Thoracic aorta (tissue), 2 donors: ENCODE measurements at places on chromosomes 12 and 14. TPM values are rescaled to one million over a fixed set of nuclear protein-coding genes. Genes with fewer than 3 reads are reported as not detected.

Gene PTPRQ
- total RNA-seq: 2.4 TPM

Gene C12orf57
- total RNA-seq: 370 TPM

Gene KLHDC2
- total RNA-seq: 48.4 TPM

Gene CCDC196
- not detected for total RNA-seq

Gene SERPINA1
- 22.4 TPM for total RNA-seq

Gene LIN7A
- 5.8 TPM for total RNA-seq

Gene NEUROD4
- total RNA-seq: not detected

Gene LTB4R
- 13.1 TPM for total RNA-seq

Gene KLHDC1
- 11.4 TPM for total RNA-seq

Gene NTF3
- total RNA-seq: 9.9 TPM

GRCh38 chr12:58359084-58359483 is 417.7 kb downstream of the ATP23 start:
- H3K27ac ChIP-seq: no peak overlapping the region
- no peaks in the 10 kb centered on the region for H3K27me3 ChIP-seq
- no peak for DNase-seq
- no peak overlapping the region for H3K4me3 ChIP-seq

GRCh38 chr12:91441246-91441645 is 258.6 kb upstream of the DCN start:
- no peak for DNase-seq
- no peak overlapping the region for H3K4me3 ChIP-seq
- no peaks in the 10 kb centered on the region for H3K36me3 ChIP-seq
- H3K27ac ChIP-seq: no peak overlapping the region
- no peaks in the 10 kb centered on the region for H3K27me3 ChIP-seq
- no peaks in the 10 kb centered on the region for H3K4me1 ChIP-seq

DNA sequence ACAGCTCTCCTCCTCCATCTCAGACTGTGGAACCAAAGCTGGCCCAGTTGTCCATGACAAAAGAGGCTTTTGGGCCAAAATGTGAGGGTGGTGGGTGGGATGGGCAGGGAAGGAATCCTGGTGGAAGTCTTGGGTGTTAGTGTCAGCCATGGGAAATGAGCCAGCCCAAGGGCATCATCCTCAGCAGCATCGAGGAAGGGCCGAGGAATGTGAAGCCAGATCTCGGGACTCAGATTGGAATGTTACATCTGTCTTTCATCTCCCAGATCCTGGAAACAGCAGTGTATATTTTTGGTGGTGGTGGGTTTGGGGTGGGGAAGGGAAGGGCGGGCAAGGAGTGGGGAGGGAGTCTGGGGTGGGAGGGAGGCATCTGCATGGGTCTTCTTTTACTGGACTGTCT is 11.8 kb upstream of the TAMALIN start:
- H3K27me3 ChIP-seq: no peaks in the 10 kb centered on the region
- no peaks in the 10 kb centered on the region for H3K4me1 ChIP-seq
- DNase-seq: no peak
- H3K4me3 ChIP-seq: no peak overlapping the region

- H3K36me3 ChIP-seq: no peaks in the 10 kb centered on the region
- DNase-seq: no peak
- no peaks in the 10 kb centered on the region for H3K27me3 ChIP-seq
- peaks cover 75% of the 10 kb centered on the region for H3K4me1 ChIP-seq
These were observed 153.9 kb downstream of the PRKCH start for GRCh38 chr14:61475316-61475715.

GRCh38 chr14:61841145-61841544 is 78.9 kb downstream of the SNAPC1 start:
- no peak overlapping the region for H3K27ac ChIP-seq
- no peak overlapping the region for H3K4me3 ChIP-seq
- H3K4me1 ChIP-seq: no peaks in the 10 kb centered on the region
- no peaks in the 10 kb centered on the region for H3K36me3 ChIP-seq

DNA sequence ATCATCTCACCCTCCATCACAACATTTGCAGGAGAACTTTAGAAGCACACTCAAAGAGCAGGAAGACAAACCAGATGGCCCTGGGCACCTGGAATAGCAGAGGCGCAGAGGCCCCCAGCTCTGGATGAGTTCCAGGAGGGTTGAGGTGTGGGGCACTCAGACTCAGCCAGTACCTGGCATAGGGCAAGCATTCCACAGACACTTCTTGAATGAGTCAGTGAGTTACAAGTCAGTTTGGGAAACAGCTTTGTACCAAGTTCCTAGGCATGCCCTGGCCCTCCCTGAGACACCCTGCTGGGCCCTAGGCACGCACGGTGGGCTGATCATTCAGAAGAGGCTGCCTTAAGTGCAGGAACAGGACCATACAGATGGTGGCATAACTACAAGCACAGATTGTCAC is 54.3 kb downstream of the MAP3K9 start:
- H3K4me1 ChIP-seq: no peaks in the 10 kb centered on the region
- H3K27me3 ChIP-seq: no peaks in the 10 kb centered on the region
- no peak overlapping the region for H3K4me3 ChIP-seq
- no peak for DNase-seq

- H3K4me1 ChIP-seq: peaks cover 26% of the 10 kb centered on the region
- no peak for DNase-seq
- H3K27me3 ChIP-seq: no peaks in the 10 kb centered on the region
- no peaks in the 10 kb centered on the region for H3K36me3 ChIP-seq
- H3K27ac ChIP-seq: peak overlapping the region; percentile 53
These were observed 527 bp downstream of the CAMKK2 start for GRCh38 chr12:121295746-121296617.

DNA sequence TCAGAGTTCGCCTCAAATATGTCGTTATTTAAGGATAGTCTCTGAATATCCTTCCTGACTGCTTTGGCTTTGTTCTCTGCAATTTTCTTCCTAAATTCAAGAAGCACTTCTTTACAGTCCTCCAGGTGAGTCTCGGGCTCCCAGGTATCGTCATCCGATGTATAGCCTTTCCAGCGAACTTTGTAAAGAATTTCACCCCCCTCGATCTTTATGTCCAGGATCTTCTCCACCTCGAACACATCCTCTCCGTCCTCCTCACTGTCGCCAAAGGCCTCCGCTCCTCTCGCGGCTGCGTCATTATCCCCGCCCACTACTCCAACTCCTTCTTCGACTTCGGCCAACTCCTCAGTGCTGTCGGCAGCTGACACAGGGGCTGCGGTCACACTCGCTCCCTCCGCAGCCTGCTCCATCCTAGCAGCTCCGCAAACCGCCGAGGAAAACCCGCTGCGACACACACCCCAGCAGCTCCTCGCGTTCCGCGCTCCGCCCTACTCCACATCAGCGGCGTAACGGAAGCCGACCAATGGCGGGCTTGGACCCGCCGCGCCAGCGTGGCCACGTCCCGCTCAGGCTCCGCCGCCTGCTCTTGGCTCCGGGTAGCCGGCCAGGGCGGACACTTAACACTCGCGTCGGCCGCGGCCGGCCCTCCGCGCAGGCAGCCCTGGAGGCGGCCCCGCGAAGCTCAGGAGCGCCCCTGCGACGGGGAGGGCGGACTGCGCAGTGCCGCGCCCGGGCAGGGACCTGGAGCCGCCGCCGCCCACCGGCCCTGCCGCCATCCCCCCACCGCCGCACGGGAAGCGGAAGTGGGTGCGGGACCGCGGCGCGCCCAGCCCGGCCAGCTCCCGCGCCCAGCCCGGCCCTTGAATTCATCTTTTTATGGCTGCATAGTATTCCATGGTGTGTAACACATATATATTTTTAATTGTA is 4.1 kb downstream of the CD163L1 start:
- no peaks in the 10 kb centered on the region for H3K4me1 ChIP-seq
- peak overlapping the region; percentile 56 for H3K4me3 ChIP-seq
- no peak for DNase-seq
- no peak overlapping the region for H3K27ac ChIP-seq
- no peaks in the 10 kb centered on the region for H3K27me3 ChIP-seq

DNA sequence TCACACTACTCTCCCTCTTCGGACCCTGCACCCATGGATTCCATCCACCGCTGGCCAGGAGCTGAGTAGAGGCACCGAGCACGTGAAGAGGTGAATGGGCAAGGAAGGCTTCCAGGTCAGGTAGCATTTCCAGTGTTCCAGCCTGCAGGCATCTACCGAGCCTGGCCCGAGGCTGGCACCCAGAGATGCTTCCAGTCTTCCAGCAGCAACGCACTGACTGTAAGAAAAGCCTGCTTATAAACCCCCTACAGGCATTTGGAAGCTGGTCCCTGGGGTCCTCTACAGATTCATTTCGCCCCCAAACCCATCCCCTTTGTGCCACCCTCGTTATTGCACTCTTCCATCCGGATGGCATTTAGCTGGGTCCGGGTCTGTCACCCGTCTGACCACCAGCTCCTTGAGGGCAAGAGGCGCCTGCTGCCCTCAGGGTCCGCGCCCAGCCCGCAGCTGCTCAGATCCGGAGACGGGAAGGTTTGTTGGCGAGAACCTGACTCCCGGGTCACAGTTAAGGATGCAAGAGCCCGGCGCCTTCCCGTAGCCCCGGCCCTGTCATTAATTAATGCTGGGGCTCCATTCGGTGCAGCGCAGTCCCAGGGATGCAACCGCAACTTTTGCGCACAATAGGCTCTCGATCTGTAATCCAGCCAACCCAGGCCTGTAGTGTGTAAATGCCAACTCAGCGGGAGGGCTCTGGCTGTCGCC is 614 bp upstream of the MARK3 start:
- no peak for DNase-seq
- H3K36me3 ChIP-seq: no peaks in the 10 kb centered on the region
- no peaks in the 10 kb centered on the region for H3K27me3 ChIP-seq
- H3K4me1 ChIP-seq: peaks cover 32% of the 10 kb centered on the region

- H3K27ac ChIP-seq: no peak overlapping the region
- no peaks in the 10 kb centered on the region for H3K27me3 ChIP-seq
- no peak overlapping the region for H3K4me3 ChIP-seq
- H3K36me3 ChIP-seq: no peaks in the 10 kb centered on the region
- H3K4me1 ChIP-seq: no peaks in the 10 kb centered on the region
These were observed 123.7 kb upstream of the NTF3 start for GRCh38 chr12:5308216-5308615.

DNA sequence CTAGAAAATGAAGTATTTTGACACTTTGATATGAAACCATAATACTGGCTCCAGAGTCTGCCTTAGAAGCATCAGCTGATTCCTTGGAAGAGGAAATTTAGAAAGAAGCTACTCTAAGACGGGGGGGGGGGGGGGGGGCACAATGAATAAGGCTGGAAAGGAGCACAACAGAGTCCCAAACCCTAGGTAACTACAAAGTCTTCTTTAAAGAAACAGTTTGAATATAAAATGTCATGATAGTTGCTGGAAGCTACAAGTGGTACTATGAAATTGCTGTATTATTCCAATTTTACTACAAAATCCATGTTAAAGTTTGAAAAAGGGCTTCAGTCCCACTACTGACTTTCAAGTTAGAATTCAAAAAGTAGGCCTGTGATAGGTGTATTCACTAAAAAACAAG is 31.6 kb downstream of the CDK17 start:
- no peak overlapping the region for H3K27ac ChIP-seq
- H3K4me3 ChIP-seq: no peak overlapping the region
- no peak for DNase-seq
- peaks cover 37% of the 10 kb centered on the region for H3K4me1 ChIP-seq
- no peaks in the 10 kb centered on the region for H3K27me3 ChIP-seq

DNA sequence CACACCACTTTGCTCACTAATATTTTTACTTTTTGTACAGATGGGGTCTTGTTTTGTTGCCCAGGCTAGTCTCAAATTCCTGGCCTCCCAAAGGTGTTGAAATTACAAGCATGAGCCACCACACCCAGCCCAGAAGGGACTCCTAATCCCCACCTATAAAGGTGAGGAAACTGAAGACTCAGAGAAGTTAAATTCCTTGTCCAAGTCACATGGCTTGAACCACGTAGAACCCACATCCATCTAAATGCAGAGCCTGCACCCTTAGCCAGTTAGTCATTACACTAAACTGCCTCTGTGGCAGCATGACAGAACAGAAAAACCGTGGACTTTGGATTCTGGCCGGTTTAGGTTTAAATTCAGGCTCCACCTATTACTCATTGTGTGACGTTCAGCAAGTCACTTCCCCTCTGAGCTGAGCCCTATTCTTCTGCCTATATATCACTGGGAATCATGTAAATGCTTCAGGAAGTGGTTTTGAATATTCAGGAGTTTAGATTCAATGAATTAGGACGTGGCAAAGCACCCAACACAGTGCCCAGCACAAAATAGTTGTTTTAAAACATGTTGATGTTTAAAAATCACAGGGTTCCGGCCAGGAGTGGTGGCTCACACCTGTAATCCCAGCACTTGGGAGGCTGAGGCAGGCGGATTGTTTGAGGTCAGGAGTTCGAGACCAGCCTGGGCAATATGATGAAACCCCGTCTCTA is 3.0 kb upstream of the CORO1C start:
- H3K4me1 ChIP-seq: peaks cover 20% of the 10 kb centered on the region
- H3K27ac ChIP-seq: peak overlapping the region; percentile 67
- no peaks in the 10 kb centered on the region for H3K36me3 ChIP-seq
- peak; percentile 10 for DNase-seq
- no peak overlapping the region for H3K4me3 ChIP-seq
- no peaks in the 10 kb centered on the region for H3K27me3 ChIP-seq

- no peaks in the 10 kb centered on the region for H3K36me3 ChIP-seq
- H3K4me3 ChIP-seq: no peak overlapping the region
- DNase-seq: no peak
These were observed 1.6 kb upstream of the CHD4 start for GRCh38 chr12:6608592-6609281.

GRCh38 chr14:103880348-103881267 is 33.2 kb upstream of the PPP1R13B start:
- H3K27me3 ChIP-seq: no peaks in the 10 kb centered on the region
- H3K27ac ChIP-seq: peak overlapping the region; percentile 45
- no peaks in the 10 kb centered on the region for H3K36me3 ChIP-seq

DNA sequence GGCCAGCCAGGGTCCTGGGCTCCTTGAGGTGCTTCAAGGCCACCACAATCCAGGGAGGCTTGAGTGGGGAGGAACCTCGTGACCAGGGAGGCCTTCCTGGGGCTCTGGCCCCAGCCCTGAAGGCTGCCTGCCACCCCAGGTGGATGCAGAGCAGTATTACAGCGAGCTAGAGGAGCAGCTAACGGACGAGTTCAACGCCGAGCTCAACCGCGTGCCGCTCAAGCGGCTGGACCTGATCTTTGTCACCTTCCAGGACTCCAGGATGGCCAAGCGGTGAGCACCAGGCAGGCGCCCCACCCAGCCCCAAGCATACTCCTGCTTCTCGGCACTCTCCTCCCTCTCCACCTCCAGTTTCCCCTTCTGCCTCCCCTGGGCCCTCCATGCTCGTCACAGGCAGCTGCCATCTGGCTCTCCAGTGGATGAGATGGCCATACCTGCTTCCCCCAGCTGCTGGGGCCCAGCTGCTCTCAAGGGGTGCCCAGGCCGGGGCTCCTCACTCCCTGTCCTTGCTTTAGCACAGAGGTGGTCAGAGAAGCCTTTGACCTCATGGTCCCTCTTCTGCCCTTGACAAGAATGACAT is 30.6 kb downstream of the NGB start:
- H3K4me1 ChIP-seq: no peaks in the 10 kb centered on the region
- H3K27me3 ChIP-seq: no peaks in the 10 kb centered on the region

DNA sequence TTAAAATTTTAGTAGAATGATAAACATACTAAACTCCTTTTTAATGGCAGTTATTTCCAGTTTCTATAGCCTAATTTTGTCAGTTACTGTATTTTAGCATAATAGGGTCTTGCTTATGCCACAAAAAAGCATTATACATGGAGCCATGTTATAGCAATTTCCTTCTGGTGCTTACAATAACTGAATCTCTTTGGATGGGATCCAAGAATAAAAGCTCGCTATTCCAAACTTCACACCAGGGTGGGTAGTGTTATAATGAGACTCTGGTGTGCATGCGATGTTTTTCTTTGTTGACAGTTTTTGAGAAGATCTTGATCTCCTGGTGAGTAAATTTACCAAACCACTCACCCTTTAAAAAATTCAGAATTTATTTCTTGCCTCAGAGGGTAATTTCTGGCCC is 90.4 kb upstream of the CCDC91 start:
- no peaks in the 10 kb centered on the region for H3K27me3 ChIP-seq
- no peak for DNase-seq
- H3K36me3 ChIP-seq: no peaks in the 10 kb centered on the region
- peaks cover 14% of the 10 kb centered on the region for H3K4me1 ChIP-seq
- no peak overlapping the region for H3K4me3 ChIP-seq
- no peak overlapping the region for H3K27ac ChIP-seq
